ENCODE measurements at places on chromosomes 7 and 10.

- no peak for DNase-seq
These were observed 114.4 kb downstream of the COL13A1 start for GRCh38 chr10:69916118-69916517.

DNA sequence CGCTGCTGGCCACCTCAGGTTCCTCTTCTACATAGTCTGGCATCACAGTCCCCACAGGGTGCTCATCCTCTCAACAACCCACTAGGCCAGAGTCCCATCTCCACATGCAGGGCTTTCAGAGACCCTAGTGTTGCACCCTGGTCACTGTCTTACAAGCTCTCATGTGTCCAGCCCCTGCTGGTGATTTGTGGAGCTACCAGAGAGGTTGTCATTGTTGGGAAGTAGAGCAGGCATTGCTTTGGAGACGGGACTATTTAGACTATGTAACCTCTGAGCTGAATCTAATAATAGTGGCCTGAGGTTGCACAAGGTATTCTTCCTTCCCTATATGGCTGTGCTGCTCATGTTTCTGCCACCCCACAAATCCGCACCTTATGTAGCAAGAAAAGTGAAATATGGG is 135.3 kb upstream of the VWC2 start:
- no peak for DNase-seq

- DNase-seq, result no peak
These were observed 1.0 kb downstream of the LRCH4 start for GRCh38 chr7:100584683-100585510.

- no peak for DNase-seq
These were observed 348.7 kb upstream of the HPS1 start for GRCh38 chr10:98795467-98795866.

GRCh38 chr10:3090914-3091787 is 23.8 kb downstream of the PFKP start:
- DNase-seq, result no peak

DNA sequence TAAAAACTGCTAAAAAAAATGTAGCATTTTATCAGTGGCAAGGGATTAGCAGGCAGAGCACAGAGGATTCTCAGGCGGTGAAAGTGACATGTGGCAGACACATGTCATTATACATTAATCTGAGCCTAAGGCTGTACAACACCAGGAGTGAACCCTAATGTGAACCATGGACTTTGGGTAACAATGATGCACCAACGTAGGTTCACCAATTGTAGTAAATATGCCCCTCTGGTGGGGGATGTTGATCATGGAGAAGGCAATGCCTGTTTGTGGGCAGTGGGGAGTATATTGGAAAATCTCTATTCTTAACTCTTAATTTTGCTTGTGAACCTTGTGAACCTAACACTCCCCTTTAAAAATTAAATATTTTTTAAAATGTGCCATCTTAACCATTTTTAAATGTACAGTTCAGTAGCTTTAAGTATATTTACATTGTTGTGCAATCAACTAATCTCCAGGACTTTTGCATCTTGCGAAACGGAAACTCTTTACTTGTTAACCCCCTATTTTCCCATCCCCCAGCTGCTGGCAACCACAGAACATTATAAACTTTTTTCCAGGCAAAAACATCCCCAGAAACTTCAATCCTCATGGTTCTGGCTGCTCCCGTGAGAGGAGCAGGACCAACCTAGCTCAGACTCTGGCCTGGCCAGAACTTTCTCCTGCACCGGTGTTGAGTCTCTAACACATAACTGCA is 29.9 kb downstream of the LRRC20 start:
- no peak for DNase-seq

DNA sequence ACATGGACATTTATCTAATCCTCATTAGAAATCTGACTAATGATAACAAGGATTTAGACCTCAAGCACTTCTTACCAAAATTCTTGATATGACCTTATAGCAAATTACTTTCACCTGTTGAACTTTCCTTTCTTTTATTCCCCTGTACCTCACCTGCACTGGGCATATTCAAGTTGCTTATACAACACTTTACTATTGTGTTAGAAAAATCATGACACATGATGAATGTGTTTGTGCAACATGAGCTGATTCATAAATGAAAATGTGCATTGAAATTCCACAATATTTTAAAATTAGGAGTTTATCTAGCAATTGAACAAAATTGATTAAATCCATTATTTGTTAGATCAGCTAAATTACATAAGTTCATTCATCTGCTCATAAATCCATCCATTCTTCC is 160.6 kb downstream of the CFTR start:
- DNase-seq, result no peak

- no peak for DNase-seq
These were observed 72.4 kb downstream of the SKAP2 start for GRCh38 chr7:26792006-26792405.

- peak; percentile 14 for DNase-seq
These were observed 114.9 kb downstream of the HDAC9 start for GRCh38 chr7:18610331-18610948.
